ENCODE measurements at places on chromosomes 2 and 18.

GRCh38 chr2:130834931-130835765, 1.6 kb upstream of the ARHGEF4 start:
- DNase-seq: no peak

GRCh38 chr2:5674026-5674340, 18.2 kb upstream of the SOX11 start:
- no peak for DNase-seq

DNA sequence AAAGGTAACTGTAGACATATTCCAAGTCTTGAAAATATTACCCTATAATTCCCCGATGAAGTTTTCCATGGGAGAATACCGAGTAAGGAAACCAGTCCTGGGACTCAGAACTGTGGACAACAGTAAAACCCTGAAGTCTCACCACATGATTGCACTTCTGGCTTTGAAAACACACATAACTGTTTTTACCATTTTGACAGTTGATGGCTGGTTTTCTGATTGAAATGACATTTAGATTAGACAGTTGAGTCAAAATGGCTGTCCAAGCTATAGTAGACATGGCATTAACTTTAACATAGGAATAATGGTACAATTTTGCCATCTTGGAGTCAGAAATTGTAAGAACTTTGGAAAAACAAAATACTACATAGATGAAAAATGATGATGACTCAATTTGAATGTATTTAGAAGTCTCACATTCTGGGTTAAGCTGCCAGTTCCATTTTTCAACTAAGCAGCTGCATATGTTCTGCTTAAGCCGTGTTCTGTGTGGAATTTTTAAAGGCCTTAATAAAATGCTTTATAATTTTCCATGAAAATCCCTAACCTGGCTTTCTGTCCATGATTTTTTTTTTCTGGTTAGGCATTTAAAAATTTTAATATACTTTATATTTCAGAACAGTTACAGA, 38.3 kb upstream of the WIPF1 start:
- DNase-seq: no peak

GRCh38 chr2:81389203-81389602, 1084.7 kb upstream of the LRRTM1 start:
- no peak for DNase-seq

GRCh38 chr2:229703909-229704630, 10.3 kb downstream of the DNER start:
- DNase-seq: no peak

DNA sequence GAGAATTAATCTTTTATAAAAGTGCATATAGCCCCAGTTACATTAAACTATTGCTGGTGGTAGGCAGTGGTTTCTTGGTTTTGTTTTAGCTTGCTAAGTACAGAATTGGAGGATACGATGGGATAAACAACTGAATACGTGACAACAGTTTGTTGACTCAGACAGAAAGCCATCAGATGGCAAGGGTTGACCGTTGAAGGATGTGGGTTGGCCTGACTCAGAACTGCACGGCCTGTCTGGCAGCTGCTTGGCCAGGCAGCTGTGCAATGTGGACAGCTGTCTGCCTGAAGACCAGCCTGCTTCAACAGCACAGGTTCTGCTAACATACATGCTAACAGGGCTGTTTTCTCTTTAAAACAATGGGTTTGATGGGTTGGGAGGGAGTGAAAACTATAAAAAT, 46.6 kb downstream of the PRKRA start:
- DNase-seq: no peak
